ENCODE measurements at places on chromosomes 13 and 19.

GRCh38 chr13:99980824-99981734 lies 505 bp upstream of the ZIC2 start:
- DNase-seq, result no peak

- peak; percentile 17 for DNase-seq
Observed at GRCh38 chr19:35991731-35992450, 3.1 kb upstream of the SDHAF1 start.

DNA sequence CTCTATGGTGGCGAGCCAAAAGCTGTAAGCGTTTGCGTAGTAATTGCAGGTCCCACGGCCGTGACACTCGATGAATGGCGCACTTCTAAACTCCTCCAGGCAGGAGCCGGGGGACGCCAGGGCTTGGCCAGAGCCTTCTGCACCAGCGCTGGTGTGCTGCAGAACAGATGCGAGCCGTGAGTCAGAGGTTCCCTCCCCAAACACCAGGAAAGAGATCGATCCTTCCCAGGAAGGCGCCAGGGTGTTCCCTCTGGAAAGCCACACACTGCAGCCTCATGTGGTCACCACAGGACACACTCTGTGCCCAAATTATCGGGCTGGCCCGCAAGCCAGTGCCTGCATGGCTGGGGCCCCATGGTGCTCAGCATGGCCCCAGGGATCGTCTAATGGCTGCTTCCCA lies 154.6 kb downstream of the COL4A1 start:
- DNase-seq, result no peak

- DNase-seq, result peak; percentile 11
Observed at GRCh38 chr13:21106089-21106488, 44.7 kb upstream of the LATS2 start.

DNA sequence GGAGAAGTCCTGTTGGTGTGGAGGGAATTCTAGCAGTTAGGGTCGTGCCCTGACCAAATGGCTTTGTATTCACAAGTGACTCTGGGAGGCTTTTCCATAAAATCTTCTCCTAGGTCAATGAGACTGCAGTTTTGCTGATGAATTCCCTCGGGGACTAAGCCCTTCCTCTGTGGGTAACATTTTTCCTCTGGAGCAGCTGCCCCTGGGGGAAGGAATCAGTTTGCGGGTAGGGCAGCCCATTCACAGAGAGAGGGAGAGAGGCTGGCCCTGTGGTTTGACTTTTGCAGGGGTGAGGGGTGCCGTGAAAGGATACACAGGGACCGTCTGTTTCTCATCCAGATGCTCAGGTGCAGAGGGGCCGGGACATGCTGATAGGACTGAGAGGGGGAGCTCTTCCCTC lies 67.3 kb downstream of the ERICH6B start:
- no peak for DNase-seq
